ENCODE measurements at places on chromosomes 2 and 18.

DNA sequence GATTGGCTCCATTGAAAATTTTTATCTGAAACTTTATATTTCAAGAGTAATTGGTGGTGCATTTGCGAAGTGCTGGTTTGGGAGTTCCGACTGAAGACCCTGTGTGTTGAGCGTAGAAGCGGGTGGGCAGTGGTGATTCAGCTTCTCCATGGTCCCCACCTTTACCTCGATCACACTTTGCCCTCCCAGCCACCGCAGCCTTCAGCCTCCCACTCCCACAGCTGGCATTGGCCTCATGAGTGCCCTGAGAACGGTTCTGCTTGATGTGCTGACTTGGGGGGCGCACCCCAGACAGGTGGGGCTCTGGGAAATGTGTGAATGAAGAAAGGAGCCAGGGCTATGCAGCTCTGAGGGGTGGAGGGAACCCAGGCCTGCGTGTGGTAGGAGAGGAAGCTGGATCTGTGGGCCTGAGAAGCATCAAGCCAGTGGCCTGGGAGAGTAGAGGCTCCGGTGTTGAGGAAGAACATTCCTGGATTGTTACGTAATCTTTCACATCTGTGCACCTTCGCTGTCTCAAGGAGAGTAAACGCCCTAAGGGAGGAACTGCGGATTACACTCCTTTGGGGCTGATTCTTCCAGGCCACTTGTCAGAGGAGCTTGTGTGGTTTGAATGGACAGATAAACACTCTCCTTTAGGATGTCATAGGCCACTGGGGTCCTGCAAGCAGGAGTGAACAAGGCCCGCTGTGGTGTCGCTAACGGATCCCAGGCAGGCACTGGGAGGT lies 83.8 kb downstream of the NPAS2 start:
- no peak for DNase-seq

DNA sequence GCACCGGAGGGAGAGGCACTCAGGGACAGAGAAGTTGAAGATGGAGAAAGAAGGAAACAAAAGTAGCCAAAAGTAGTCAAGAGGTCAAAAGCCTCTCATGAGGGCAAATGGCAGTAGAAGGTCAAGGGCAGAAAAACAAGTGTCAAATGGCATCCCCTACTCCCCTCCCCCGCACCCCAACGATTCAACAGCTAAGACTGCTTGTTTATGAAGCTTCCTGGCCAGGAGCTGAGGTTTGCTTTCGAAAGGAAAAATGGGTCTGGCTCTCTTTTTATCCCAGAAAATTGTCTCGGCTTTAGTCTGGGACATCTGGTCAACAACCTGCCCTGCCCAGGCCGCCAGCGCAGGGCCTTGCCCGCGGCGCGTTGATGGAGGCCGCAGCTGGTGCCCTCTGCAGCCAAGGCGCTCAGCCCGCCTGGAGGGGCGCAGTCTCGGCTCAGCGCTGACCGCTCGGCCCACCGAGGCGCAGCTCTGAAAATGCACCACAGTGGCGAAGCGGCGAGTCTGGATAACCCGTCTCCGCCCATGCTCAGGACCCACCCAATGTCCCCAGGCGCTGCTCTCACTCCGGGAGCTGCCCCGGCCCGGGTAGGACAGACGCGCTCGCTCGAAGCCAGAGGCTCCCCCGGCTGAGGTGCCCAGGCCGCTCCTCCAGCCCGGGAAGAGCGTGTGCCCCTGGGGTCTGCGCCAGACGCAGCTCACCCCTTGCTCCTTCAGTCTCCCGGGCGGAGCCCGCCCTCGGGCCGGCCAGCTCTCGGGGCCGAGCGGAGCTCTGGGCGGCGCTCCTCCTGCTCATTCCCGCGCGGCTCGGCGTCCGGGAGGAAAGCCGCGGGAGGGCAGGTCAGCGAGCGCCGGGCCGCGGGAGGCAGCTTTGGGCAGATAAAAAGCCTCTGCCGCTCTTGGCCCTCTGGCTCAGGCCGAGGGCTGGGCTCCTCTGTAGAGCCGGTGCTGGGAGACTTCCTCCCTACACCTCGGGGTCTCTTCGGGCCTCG lies 1.8 kb upstream of the TBR1 start:
- DNase-seq, result no peak

- no peak for DNase-seq
Observed at GRCh38 chr2:199055336-199055735, 402.4 kb downstream of the SATB2 start.

- DNase-seq, result no peak
Observed at GRCh38 chr2:37625796-37626571, 45.5 kb downstream of the CDC42EP3 start.

DNA sequence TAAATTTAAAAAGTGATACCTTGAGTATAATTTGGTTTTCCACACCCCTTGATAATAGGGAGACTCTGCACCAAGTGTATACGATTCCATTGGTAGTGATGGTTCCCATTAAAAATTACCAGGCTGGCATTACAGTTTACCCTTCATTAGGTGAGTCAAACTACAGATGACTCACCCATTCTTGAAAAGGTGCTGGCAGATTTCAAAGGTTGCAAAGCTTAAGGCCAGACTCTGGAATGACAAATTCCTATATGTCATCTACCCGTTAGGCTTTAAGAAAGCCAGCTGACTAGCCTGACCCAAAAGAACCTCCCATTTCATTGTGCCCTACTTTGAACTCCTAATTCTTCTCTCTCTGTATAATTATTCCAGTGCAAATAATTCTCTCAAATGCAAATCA lies 124.4 kb downstream of the LRRTM4 start:
- no peak for DNase-seq

GRCh38 chr2:240839152-240840143 lies 19.4 kb upstream of the KIF1A start:
- DNase-seq, result no peak

GRCh38 chr18:79657342-79657996 lies 22.1 kb upstream of the CTDP1 start:
- DNase-seq, result no peak
